Ascending aorta (tissue), 2 donors: ENCODE measurements at places on chromosomes 12 and 14. TPM values are rescaled to one million over a fixed set of nuclear protein-coding genes. Genes with fewer than 3 reads are reported as not detected.

DNA sequence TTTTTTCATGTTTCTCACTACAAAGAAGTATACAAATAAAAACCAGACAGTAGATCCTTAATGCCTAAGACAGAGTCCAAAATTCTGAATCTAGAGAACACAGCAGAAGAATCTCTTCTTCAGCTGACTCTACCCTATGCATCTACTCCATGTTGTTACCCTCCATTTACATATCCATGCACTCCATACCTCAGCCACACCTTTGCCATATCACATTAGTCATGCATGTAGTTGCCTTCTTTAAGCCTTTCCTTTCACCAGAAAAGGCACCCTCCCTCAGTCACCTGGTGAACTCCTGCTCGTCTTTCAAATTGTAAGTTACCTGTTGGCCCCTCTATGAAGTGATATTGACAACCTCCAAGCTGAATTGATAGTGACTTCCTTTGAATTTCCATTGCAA, 271.2 kb upstream of the FAR2 start:
- DNase-seq = no peak

DNA sequence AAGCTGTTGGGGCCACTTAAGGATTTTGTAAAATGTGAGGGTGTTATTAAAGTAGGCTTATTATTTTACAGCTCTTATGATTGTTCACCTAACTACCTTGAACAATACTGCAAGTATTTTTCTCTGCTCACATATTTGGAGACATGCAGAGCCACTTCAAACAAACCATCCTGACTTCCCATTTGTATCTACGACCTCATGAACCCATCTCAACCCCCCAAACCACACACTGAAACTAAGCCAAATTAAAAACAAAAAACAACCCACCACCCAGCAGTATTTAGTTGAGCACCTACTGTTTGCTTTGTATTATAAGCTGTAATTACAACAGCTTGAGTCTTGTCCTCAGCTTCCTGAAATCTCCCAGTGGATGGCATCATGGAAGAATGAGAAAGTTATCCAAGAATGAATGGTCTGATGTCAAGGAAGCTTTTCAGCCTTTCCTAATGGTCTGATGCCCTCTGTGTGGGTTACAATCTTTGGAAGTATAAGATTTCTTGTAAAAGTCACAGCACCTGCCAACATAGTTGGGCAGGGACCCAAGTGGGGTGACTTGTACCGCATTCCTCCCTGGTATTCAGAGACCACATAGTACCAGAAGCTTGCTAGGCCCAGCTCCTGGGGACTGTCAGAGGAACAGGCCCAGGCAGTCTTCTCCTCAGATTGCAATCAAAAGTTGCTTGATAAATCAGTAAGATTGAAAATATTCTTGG, 416.6 kb downstream of the ZFP36L1 start:
- no peak for DNase-seq

DNA sequence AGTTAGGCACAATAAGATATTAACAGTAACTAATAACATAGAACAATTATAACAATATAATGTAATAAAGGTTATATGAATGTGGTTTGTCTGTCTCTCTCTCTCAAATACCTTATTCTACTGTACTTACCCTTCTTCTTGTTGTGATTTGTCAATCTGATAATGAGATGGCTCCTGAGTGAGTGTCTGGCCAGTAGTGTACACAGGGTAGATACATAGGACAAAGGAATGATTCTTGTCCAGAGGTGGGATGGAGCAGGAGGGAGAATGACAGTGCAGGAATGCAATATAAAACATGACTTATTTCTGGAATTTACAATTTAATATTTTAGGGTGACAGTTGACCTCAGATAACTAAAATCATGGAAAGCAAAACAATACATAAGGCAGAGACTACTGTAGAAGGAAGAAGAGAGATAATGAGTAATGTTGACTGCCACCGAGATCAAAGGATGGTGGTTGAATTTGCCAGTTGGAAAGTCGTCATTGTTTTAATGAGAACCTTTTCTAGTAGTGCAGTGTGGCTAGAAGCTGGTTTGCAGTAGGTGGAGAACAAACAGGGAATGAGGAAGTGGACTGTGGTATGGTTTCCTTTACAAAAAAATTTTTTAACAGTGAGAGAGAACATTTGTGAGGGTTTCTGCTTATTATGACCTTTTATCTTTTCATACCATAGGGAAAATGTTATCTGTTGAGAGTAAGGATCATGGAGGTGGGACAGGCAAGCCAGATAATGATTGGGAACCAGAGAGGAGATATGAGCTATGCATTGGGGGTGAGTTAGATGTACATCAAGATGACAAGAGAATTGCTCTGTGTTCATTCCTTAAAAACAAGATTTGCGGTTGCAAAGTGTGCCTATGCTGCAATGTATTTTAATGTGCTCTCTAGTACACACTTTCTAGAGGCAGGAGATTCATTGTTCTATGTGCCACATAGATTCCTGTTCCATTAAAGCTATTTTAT, 458.3 kb downstream of the BTG1 start:
- DNase-seq = no peak

GRCh38 chr12:99130808-99131553, 485.9 kb downstream of the APAF1 start:
- DNase-seq = no peak

- peak; percentile 33 for DNase-seq
Observed at GRCh38 chr14:74400031-74400685, 25.9 kb downstream of the SYNDIG1L start.

GRCh38 chr12:94240171-94240570, 91.8 kb downstream of the PLXNC1 start:
- no peak for DNase-seq

- no peak for DNase-seq
Observed at GRCh38 chr14:101563654-101564443, 2.6 kb downstream of the DIO3 start.

- DNase-seq = no peak
Observed at GRCh38 chr12:84356224-84356623, 556.4 kb downstream of the SLC6A15 start.

DNA sequence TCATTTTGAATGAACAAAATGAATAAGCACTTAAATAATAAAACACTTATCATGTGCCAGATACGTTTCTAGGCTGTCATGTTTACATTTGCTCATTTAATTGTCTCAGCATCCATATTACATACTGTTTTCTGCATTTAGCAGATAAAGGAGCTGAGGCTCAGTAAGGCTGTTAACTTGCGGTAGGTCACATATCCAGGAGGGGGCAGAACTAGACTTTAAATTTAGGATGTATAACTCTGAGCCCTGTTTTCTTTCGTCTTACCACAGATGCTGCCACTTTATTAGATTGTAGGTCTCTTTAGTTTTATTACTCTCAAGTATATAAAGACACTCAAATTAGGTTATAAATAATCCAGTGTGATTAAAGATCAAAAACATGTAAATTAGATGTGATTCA, 17.7 kb downstream of the IRAK4 start:
- no peak for DNase-seq

DNA sequence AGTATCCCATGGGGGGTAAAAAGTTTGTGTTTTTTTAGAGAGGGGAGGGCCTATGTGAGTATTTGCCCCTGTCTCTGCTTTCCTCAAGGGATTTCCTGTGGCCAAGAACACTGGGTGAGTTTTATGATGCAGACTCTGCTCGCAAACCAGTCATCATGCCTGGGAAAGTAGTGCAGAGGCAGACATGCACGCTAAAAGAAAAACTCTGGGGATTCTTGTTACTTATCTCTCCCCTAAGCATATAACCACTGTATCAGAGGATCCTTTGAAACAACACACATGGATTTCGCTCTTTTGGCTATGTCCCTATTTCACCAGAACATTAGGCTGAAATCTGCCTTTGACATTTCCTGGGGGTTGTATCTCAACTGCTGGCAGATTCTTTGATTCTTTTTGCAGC, 1845.8 kb upstream of the SEL1L start:
- no peak for DNase-seq

- no peak for DNase-seq
Observed at GRCh38 chr14:52348776-52349175, 34.7 kb downstream of the PTGER2 start.

- DNase-seq = no peak
Observed at GRCh38 chr12:3319723-3320492, 171.1 kb upstream of the PRMT8 start.

GRCh38 chr12:2328661-2329060, 275.9 kb downstream of the CACNA1C start:
- DNase-seq = no peak

GRCh38 chr12:79360936-79361335, 329.8 kb downstream of the PAWR start:
- DNase-seq = no peak

- DNase-seq = no peak
Observed at GRCh38 chr12:11412731-11413130, 17.4 kb upstream of the PRB2 start.

DNA sequence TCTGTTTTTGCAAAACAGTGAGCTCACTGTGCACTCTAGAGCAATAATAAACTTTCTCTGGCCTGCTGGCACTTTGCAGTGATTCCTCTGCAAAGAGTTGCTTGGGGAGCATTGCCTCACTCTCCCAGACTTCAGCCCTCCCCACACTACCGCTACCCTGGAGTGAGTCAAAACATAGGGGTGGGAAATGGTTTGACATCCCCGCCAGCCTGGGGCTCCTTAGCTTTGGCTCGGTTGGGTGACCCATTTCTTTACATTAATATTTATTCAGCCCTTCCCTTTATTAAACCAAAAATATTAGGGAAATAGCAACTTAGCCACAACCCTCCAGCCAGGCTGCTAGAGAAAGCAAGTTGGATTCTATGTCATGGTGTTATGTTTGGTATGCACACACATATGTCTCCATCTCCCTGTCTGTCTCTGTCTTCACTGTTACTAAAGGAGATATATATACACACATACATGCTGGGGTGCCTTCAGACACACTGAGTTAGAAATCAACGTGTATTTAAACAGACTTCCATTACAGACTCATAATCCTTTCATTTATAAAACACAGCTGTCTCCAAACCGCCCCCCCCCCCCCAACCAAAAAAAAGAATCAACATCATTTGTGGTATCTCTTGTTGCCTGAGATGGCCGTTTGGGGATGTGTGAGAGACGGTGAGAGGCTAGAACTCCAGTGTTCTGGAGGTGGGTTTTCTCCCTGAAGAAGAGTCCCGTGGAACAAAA, 3.4 kb upstream of the IRF2BPL start:
- no peak for DNase-seq

GRCh38 chr14:99463974-99464373, 16.7 kb downstream of the SETD3 start:
- DNase-seq = no peak

The AQP6 gene
- not detected for total RNA-seq

The PIK3C2G gene
- not detected for total RNA-seq

The RPS6KA5 gene
- 0.21 TPM for total RNA-seq

The FSCB gene
- total RNA-seq = not detected

The GPR65 gene
- total RNA-seq = 0.32 TPM
